Psoas muscle (tissue), 8 donors: ENCODE measurements at places on chromosomes 7 and 10. TPM values are rescaled to one million over a fixed set of nuclear protein-coding genes. Genes with fewer than 3 reads are reported as not detected.

Gene CACNA2D1
- 167 TPM for total RNA-seq

Gene COL17A1
- total RNA-seq = not detected

Gene CUZD1
- 0.19 TPM for total RNA-seq

Gene OR6V1
- total RNA-seq = not detected

Gene SPDYE11
- not detected for total RNA-seq

Gene BRAT1
- 11.9 TPM for total RNA-seq

Gene TMEM243
- total RNA-seq = 3.2 TPM

Gene CTNNA3
- 62.1 TPM for total RNA-seq

Gene PDE1C
- 1.9 TPM for total RNA-seq

Gene SFTPA1
- 1.1 TPM for total RNA-seq

Gene LBX1
- 6.2 TPM for total RNA-seq

Gene DPYSL4
- total RNA-seq = 0.82 TPM

Gene SFTPD
- total RNA-seq = 0.21 TPM

Gene UFSP1
- total RNA-seq = 6.7 TPM

Gene CCL24
- not detected for total RNA-seq

Gene SLC18A2
- total RNA-seq = 0.22 TPM

Gene TLX1
- total RNA-seq = not detected

Gene HSPA12A
- 11.4 TPM for total RNA-seq

Gene AKR1E2
- 3.6 TPM for total RNA-seq

Gene GPR37
- total RNA-seq = 0.09 TPM

Gene COL1A2
- 46.6 TPM for total RNA-seq

Gene ZNRF2
- total RNA-seq = 12.3 TPM

Gene PTPN20
- 3.9 TPM for total RNA-seq

Gene MRLN
- total RNA-seq = 87.4 TPM

Gene BTAF1
- 14.7 TPM for total RNA-seq

Gene PLOD3
- 25.4 TPM for total RNA-seq

Gene MLXIPL
- 16.3 TPM for total RNA-seq

Gene JAZF1
- total RNA-seq = 10.6 TPM

Gene CPED1
- total RNA-seq = 32.9 TPM

Gene GDF2
- total RNA-seq = not detected

Gene C10orf53
- not detected for total RNA-seq

Gene HOXA2
- 1.1 TPM for total RNA-seq

Gene CALCR
- total RNA-seq = 0.64 TPM

Gene C1GALT1
- 17.3 TPM for total RNA-seq

Gene TRIL
- total RNA-seq = 0.82 TPM

Gene SAMD9
- 2.3 TPM for total RNA-seq

Gene CLEC2L
- 0.66 TPM for total RNA-seq

Gene ANKRD7
- total RNA-seq = not detected
